ENCODE measurements at places on chromosomes 3 and 15.

DNA sequence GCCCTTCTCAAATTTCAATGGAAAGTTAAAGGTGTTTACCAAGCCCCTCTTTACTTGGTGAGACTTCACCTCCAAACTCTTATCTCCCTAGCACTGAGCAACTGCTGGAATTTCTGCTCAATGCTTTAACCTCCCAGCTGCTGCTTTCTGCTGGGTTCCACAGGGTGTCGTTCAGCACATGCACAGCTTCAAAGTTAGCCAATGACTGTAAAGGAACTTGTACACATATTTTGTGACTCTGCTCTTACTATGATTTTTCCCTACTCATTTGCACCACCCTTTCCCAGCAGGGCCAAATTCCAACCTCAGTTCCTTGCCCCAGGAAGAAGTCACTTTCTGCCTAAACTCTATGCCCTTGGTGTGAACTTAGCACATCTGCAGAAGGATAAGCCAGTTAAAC lies 89.7 kb downstream of the ULK4 start:
- ATAC-seq, result no peak

- ATAC-seq, result no peak
Observed at GRCh38 chr15:38651328-38652038, 86.9 kb upstream of the RASGRP1 start.

- ATAC-seq, result no peak
Observed at GRCh38 chr3:147620906-147621305, 211.7 kb downstream of the ZIC1 start.

- ATAC-seq, result peak; percentile 41
Observed at GRCh38 chr3:9786825-9787669, 5.2 kb downstream of the TADA3 start.

DNA sequence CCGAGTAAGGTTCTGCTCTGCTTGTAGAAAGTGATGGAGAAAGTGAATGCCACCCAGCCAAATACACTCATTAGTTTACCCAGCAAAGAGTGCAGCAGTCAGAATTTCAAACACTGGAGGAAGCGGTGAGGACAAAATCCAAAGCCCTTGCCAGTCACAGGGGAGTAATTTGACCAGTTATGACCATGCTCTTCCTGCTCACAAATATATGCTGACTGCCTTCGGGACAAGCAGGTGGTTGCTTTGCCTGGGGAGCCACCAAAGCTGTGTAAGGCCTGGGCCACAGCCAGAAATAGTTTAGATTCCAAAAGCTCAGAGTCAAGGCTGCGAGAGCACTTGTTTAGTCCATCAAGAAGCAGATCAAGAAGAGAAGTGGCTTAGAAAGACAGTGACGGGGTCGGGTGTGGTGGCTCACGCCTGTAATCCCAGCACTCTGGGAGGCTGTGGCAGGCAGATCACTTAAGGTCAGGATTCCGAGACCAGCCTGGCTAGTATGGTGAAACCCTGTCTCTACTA lies 51.0 kb upstream of the ATP13A3 start:
- peak; percentile 82 for ATAC-seq

DNA sequence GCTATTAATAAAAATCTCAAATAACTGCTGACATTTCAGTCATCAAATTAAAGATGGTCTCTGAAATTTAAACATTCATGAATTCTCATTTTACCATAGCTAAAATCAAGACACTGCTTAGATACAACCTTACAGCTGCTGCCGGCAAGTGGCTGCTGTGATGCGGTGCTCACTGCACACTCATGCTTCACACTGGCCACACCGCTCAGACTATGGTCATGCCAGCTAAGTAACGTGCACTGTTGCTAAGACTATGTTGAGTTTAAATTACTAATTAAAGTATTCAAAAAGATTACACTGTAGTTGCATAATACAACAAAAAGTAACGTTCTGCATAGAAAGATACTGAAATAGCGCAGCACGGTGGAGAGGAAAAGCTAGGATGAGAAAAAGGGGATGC lies 12.1 kb downstream of the ATP13A3 start:
- no peak for ATAC-seq

DNA sequence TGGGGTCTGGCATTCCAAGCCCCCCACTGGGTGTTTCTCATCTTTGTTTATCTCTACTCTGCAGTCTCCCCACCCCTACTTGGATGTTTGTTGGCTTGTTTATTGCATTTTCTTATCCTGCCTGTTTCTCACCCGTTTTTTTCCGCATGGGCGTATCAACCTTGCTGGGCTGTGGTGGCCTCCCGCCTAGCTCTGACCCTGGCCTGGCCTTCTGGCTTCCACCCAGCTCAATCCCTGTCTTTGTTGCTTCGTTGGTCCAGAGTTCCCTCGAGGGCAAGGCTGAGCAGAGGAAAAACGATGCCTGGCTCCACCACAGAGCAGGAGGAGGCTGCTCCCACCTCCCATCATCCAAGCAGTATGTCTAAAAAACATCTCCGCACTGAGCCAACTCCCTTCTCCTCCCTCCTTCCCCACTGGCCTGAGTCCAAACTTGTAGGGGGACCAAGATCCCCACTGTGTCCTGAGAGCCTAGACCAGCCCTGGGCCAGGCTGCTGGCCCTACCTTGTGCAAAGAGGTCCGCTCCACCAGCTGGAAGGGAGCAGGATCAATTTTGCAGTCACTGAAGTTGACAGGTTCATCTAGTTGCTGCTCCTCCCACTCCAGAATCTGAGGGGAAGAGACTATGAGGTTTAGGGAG lies 9.8 kb downstream of the CLCN2 start:
- ATAC-seq, result no peak

DNA sequence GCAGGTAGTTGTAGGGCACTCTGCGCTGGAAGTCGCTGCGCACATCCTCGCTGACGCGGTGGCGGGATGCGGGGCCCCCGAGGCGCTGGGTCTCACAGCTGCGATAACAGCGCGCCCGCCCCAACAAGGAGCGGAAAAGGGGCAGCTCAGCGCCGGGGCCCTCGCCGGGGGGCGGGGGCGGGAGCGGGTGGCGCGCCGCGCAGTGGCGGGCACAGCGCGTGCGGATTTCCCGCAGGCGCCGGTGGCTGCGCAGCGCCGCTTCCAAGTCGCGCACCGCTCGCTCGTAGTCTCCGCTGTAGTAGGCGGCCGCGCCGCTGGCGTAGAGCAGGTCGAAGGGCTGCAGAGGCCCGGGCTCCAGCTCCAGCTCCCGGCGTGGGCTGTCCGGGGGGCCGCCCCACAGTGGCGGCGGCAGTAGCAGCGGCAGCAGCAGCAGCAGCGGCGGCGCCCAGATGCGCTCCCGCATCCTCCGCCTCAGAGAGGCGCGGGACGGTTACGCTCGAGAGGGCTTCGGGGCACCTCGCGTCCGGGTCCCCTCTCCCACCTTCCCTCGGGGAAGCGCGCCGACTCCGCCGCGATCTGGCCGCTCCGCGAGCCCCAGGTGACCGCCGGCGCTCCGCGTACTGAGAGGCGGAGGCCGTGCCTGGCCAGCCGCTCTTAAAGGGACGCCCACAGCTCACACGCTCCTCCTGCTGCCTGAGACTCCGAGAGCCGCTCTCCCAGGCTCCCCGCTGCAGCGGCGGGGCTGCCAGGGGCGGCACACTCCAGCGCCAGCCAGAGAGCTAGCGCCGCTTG lies at the start of gene P3H2:
Gene P3H2 (minus strand): TSS at position 629 of the 792 bp plus-strand sequence. CDS start 166 bp downstream, at position 463.
- peak; percentile 98 for ATAC-seq

DNA sequence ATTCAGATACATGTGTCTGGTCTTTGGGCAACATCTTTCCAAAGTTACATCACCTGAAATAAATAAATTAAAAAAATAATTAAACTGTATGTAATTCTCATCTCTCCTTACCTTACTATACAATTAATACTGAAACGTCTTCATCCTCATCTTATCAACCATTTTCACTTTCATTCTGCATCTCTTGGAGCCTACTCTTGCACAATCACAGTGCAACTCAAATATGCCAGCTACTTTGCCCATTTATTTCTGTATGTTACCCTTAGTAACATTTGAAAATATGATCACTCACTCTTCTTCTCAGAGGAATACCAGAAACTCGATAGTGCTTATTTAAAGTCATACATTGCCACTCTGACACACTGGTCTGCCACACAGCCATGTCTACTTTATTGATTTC lies 1357.1 kb upstream of the CADM2 start:
- ATAC-seq, result no peak

- no peak for ATAC-seq
Observed at GRCh38 chr3:121063628-121064027, 155.6 kb downstream of the STXBP5L start.

GRCh38 chr15:77486542-77487468 lies 66.1 kb downstream of the HMG20A start:
- no peak for ATAC-seq

- ATAC-seq, result no peak
Observed at GRCh38 chr3:104990758-104991157, 376.0 kb upstream of the ALCAM start.

- no peak for ATAC-seq
Observed at GRCh38 chr15:23446215-23447106, 582 bp downstream of the GOLGA6L2 start.

- ATAC-seq, result no peak
Observed at GRCh38 chr15:22974745-22975144, 5.4 kb downstream of the CYFIP1 start.

DNA sequence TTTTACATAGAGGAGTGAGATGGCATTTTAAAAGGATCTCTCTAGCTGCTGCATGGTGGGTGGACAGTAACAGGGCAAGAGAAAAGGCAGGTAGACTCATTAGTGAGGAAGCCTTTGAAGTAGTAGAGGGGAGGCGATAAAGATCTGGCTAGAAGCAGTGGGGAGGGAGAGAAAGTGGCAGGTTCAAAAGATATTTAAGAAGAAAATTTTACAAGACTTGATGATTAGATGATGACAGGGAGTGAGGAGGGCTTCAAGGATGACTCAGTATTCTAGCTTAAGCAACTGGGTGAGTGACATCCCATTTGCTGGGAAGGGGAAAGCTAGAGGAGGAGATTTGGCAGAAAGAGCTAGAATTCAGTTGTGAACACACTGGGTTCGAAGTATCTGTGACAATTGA lies 3.8 kb upstream of the BRPF1 start:
- ATAC-seq, result no peak

DNA sequence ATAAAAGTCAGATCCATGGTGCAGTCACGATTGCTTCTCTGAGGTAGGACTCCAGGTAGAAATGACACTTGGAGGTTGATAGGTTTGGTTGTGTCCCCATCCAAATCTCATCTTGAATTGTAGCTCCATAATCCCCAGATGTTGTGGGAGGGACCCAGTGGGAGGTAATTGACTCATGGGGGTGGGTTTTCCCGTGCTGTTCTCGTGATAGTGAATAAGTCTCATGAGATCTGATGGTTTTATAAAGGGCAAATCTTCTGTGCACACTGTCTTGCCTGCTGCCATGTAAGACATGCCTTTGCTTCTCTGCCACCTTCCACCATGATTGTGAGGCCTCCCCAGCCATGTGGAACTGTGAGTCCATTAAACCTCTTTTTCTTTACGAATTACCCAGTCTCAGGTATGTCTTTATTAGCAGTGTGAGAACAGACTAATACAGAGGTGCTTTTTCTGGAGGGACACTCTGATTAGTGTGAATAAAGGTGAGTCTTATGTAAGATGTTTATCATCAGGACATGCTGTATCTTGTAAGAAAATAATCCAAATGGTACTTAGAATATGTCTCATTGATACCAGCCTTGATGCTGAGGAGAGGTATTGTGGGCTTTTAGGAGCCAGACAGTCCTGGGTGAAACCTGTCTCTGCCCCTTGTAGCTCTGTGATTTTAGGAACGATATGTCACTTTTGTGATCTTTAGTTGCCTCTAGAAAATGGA lies 43.0 kb downstream of the SLCO3A1 start:
- ATAC-seq, result no peak

DNA sequence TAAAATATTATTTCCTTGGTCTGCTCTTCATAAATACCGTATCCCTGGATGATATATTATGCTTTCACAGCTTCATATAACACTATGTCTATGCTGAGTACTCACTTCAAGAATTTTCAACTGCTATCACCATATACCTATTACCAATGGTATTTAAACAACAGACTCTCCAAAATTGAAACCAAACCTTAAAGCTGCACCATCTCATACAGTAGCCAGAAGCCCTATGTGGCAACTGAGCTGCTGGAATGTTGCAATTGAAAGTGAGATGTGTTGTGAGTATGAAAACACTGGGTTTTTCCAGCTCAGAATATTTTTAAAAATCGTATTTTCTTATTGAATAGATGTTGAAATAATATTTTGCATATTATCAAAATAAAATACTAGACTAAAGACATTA lies 130.1 kb upstream of the GOLGA6L6 start:
- no peak for ATAC-seq

DNA sequence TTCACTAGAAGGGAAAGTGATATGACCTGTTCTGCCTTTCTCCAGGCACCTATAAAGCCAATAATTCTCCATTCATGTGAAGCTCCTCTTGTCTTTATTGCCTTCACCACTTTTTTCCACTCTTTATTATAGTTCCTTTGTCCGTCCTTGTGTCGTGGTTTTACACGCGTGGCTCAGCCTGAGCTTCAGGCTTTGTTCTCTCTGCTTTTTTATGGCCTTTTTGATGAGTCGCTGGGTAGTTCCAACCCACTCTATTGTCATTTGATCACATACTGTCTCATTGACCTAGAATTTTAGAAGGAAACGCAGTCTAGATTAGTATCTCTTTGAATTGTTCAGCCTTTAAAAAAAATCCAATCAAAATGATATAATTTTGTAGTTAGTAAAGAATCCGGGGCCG lies 403.2 kb downstream of the PTPRG start:
- no peak for ATAC-seq

DNA sequence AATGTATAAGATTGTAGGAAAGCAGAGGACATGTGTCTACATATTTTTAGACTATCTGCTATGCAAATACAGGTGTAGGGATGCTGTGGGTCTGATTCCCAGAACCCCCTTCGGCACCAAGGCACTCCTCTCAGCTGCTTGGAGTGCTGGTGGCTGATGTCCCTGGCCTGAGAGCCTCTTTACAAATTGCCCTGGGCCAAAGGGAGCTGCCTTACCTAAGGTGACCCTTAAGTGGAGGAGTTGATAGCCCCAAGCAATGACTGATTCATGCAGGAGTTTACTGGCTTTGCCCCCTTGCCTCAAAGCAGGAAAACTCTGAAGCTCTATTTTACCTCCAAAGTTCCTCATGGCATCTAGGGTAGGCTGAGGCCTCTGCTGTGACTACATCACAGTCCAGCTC lies 83.0 kb downstream of the ZNF385D start:
- no peak for ATAC-seq

GRCh38 chr15:75193976-75194375 lies 7.7 kb upstream of the C15orf39 start:
- ATAC-seq, result no peak

- ATAC-seq, result no peak
Observed at GRCh38 chr3:42497009-42497731, 5.3 kb upstream of the VIPR1 start.

GRCh38 chr3:172622916-172623700 lies 87.8 kb downstream of the NCEH1 start:
- ATAC-seq, result peak; percentile 85

GRCh38 chr3:114295946-114296345 lies 2.1 kb downstream of the TIGIT start:
- no peak for ATAC-seq

GRCh38 chr3:51718547-51719409 lies 11.9 kb downstream of the GRM2 start:
- ATAC-seq, result peak; percentile 98

- ATAC-seq, result peak; percentile 22
Observed at GRCh38 chr15:60351066-60351465, 46.7 kb downstream of the ANXA2 start.

GRCh38 chr3:149407898-149408297 lies 30.4 kb upstream of the TM4SF1 start:
- no peak for ATAC-seq

GRCh38 chr15:38682363-38682762 lies 117.7 kb upstream of the RASGRP1 start:
- no peak for ATAC-seq

- no peak for ATAC-seq
Observed at GRCh38 chr15:30997270-30997669, 5.8 kb upstream of the MTMR10 start.

All from SK-N-SH treated with all-trans-retinoic acid at 6 μM for 48 hours (cell line).